ENCODE measurements at places on chromosomes 5 and 9.

DNA sequence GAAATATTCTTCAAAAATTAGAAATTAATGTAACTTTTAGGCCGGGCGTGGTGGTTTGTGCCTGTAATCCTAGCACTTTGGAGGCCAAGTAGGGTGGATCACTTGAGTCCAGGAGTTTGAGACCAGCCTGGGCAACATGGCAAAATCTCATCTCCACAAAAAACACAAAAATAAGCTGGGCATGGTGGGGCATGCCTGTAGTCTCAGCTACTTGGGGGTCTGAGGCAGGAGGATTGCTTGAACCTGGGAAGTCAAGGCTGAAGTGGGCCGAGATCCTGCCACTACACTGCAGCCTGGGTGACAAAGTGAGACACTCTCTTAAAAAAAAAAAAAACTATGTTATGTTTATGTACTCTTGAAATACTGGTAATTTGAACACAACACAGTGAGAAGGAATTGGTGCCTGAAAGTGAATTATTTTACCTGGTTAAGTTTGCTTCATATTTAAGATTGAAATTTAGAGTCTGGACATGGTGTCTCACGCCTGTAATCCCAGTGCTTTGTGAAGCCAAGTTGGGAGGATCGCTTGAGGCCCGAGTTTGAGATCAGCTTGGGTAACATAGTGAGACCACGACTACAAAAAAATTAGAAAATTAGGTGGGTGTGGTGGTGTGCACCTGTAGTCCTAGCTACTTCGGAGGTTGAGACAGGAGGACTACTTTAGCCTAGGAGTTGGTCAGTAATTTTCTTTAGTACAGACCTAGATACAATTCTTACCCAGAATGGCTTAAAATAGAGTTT is 15.0 kb downstream of the ARRDC3 start:
- no peak for ATAC-seq

DNA sequence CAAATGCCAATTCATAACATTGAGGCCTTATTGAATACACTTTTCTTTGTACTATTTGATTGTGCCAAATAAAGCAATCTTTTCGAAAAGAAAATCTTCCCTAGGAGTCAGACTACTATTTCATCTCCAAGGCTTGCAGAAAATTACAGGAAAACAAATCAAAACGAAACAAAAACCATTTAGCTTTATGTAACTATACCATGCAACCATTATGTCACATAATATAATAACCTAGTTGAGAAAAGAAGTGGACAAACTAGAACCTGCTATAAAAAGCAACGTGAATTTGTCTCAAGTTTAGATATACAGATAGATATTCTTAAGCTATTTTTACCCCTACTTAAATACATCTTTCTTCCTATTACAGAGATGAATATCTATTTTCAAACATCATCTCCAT is 18.0 kb downstream of the HTR4 start:
- ATAC-seq, result no peak

- no peak for ATAC-seq
Measured at GRCh38 chr9:105928416-105928815, 234.1 kb downstream of the TMEM38B start.

GRCh38 chr5:60538426-60538825 is 161.5 kb downstream of the DEPDC1B start:
- ATAC-seq, result no peak

- peak; percentile 61 for ATAC-seq
Measured at GRCh38 chr9:114958021-114958843, 27.8 kb upstream of the TNFSF8 start.

DNA sequence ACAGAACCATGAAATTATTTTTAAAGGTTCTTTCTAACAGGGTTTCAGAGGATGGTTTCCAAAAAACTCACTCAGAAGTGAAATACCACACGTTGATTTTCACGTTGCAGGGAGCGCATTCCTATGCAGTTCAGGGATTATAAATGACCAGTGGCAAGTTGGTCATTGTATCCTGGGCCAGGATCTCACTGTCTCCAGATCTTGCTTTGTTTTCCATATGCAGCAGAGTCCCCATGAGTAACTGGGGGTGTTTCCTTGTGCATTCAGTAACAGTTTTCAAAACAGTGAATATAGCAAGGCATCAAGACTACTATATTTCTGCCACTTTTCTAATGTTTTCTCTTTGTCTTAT is 1064.9 kb upstream of the DMAC1 start:
- no peak for ATAC-seq

- no peak for ATAC-seq
Measured at GRCh38 chr5:170493028-170493820, 10.6 kb upstream of the KCNIP1 start.

GRCh38 chr5:15951550-15951949 is 228.0 kb downstream of the MARCHF11 start:
- ATAC-seq, result no peak

DNA sequence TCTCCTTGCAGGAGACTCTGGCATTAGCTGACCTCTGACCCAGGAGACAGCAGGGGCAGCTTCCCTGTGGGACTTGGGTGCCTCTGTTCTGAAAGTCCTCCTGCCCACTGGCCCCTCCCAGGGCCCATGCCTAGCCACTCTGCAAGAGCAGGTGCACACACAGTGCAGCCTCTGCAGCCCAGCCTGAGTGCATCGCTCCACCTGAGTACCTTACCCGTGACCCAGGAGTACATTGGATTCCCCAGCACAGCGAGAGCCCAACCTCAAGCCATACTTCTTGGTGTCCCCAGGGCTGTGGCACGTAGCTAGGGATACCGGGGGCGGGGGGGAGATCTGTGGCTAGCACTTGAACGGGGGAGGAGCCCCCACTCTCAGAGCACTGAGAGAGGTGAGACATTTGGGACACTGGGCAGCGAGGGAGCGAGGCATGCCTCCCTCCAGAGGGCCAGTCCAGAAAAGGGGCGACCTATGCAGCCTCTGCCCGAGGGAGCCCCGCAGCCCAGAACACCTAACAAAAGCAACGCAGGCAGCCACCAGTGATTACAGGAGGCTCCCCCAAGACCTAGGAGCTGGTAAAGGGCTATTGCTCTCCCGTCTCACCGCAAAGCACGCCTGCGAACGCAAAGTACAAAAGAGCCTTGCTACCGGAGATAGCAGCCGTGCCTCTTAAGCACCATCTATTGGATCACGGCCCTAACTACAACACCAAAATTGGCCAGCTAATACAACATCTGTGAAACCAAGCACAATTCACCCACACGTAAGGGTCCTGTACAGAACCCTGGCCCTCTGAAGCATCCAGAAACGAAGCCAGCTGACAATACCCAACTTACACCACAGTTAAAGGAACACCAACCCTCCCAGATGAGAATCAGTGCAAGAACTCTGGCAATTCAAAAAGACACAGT is 826 bp upstream of the PRDM9 start:
- peak; percentile 43 for ATAC-seq

DNA sequence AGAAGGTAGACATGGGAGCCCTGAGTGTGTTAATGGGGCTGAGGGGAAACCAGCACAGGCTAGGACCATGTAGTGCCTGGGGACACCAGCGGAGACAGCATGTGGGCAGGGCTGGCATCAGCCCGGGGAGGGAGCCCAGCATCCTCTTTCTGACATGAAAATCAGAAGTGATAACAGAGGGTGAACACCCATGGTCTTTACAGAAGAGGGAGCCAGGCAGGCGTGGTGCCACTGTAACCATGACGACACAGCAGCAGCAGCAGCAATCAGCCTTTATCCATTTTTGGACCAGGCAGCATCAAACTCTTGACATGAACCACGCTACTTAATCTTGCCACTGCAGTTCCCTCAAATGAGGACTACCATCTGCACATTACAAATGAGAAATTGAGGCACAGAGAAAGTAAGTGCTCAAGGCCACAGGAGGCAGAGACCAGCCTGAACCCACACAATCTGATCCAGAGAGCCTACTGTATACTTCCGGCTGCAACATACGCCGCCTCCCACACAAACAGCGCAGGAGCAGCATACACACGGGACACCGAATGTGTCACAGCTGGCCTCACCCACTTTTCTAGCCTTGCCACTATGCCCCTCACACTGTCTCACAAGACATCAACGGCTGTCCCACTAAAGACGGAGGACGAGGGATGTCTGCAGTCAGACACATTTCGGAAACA is 23.8 kb downstream of the CAMSAP1 start:
- ATAC-seq, result no peak

- ATAC-seq, result no peak
Measured at GRCh38 chr9:112382501-112383364, 2.8 kb downstream of the HSDL2 start.

DNA sequence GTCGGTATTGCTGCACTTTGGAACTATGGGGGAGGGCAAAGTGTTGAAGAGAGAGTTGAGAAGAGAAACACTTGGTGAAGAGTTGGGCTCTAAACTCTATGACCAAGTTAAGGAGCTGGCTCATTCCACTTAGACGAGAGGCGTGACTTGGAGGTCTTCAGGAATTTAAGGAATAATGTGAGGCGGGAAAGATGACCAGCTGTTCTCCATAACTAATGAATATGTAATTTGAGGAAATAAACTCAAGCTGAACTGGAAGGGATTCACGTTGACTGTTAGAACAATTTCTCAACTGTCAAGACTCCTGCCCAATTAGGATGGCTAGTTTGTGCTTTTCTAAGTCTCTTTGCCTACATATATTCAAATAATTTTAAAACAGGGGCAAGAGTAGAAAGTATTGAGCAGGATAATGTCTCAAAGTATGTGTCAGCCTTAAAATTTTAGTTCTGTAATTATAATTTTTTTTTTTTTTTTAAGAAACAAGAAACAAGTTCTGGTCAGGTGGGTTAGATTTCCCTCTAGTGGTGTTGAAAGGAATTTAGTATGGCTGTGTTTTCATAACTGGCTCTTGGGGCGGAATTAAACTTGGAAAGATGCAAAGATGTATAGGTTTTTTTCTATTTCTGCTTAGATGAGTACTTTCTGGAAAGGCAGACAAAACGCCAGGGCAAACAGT is 33.4 kb downstream of the TMEM252 start:
- ATAC-seq, result no peak

- no peak for ATAC-seq
Measured at GRCh38 chr5:72445969-72446368, 61.2 kb downstream of the ZNF366 start.

DNA sequence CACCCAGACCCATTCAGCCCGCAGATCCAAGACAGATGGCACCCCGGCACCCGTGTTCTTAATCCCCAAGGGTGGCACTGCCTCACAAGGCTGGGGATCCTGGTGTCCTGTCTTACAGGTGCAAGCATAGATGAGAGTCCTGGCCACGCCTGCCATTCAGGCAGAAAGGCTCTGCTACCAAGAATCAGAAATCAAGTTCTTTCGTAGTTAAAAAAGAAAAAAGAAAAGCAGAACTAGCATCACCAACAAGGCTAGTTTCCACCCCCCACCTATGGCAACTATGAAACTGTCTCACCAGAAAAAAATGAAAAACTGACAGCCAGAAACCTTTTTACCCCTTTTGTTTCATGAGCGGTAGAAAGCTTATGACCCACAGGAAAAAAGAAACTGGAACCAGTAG is 170.4 kb downstream of the SYK start:
- peak; percentile 65 for ATAC-seq

DNA sequence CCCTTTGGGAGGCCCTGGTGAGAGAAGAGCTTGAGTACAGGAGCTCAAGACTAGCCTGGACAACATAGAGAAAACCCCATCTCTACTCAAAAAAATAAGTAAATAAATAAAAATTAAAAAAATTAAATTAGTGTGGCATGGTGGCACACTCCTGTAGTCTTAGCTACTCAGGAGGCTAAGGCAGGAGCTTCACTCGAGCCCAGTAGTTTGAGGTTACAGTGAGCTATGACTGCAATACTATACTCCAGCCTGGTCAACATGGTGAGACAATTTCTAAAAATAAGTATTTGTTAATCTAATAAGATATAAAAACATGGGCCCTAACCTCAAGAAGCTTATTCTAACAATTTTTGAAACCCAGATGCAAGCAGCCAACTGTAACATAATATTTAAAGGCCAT is 7.6 kb downstream of the RNF38 start:
- ATAC-seq, result no peak

DNA sequence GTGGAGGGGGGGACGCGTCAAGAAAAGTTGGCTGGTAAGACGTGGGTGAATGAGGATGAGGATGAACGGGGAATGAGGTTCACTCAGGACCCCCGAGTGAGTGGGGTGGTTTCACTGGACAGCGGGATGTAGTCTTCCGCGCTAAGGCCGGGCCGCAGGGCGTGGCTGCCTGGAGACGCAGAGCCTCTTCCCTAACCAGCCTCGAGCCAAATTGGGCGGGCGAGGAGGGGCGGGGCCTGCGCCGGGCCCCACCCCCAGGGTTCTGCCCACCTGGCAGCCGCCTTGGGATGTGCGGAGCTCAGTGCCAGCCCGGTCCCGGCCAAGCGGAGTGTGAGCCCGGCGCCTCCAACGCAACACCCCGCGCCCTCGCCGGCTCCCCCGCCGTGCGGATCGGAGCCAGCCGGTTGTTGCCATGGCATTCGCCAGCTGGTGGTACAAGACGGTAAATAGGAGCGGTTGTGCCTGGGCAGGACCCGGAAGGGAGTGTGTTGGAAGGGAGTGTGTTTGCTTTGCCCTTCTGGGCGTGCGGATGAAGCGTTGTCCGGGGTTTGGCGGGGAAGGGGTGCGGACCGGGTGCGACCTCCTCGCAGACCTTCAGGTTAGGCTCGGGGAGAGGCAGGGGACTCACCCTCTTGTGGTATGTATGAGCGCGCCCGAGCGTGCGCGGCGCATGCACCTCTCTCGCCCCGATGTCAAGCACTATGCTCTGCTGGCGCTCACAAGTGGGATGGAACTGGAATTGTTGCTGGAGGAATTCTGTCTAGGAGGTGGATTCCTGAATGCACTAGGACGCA is 746 bp downstream of the CAST start:
- peak; percentile 90 for ATAC-seq

DNA sequence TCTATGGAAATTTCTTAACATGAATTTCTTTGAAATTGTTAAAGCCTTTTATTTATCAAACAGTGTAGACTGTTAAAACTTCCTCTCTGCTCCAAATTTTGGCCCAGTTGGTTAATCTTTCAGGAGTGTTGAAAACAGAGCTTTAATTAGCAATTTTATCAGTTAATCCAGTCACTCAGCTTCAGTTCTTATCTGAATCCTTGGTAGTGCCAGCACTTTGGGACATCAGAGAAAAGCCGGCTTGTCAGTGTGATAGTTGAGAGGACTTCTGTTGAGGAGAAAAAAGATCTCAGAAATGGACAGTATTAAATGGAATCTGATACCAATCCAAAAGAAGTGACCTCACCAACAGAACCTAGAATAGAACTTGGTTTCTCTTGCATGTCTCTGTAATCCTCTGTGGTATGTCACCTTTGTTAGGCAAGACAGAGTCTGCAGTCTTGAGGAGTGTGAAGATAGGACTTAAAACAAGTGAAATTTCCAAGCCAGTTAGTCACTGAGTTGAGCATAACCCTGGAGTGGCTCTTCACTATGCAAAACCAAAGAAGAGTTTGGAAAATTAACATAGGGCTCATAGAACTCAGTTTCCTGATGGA is 251.8 kb downstream of the NNT start:
- no peak for ATAC-seq

- ATAC-seq, result no peak
Measured at GRCh38 chr5:148491015-148491792, 107.4 kb downstream of the FBXO38 start.

GRCh38 chr9:15744196-15744595 is 191.4 kb downstream of the CCDC171 start:
- ATAC-seq, result no peak

DNA sequence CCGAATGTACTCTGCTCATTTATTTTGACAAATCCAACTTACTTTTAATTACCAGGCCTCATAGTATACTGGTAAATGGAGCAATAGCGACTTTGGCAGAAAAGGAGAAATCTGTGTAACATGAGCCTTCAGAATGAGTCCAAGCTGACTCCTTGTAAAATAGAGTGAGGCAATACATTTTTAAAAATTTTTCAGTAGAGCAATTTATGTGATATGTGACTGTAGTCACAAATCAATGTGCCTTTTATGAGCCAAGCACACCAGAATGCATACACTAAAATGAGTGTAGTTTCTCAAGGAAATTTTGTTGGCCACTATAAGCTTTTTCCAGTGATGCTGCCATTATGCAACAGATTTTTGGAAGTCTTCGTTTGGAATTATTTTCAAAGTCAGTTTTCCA is 73.8 kb downstream of the SNCAIP start:
- no peak for ATAC-seq
